ENCODE measurements at places on chromosomes 1 and 21.

DNA sequence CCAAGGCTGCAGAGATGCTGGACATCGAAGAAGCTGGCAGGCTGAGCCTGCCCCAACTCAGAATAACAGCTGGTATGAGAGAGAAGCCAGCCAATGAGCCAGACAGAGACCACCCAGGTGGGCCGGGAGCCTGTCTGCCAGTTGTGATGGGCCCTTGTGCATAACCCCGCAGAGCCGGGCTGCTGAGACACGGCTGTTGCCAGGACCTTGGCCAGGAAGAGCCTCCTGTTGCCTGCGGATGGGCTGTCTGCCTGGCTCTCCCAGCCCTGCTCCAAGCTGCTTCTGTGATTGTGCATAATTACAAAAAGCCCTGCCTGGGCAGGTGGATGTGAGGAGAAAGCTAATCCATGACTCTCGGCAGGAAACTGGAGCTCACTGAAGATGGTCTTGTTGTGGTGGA is 126.5 kb downstream of the CAPN8 start:
- DNase-seq = no peak

DNA sequence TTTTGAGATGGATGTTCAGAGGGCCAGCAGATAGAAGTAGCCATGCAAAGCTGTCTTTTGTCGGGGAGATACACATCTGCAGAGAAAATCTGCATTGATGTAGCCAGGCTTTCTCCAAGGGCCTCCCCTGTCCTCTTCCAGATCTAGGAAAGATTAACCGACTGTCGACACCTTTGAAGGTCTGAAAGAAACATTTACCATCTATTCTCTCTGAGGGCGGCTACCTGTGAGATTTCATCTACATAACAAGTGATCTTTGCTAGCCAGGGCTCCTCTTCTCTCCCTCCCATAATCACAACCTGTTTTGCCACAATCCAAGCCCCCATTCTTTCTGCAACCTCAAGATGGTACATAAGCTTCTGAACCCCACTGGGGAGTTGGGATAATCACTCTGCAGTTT is 193.6 kb downstream of the RGS7 start:
- DNase-seq = no peak

- no peak for DNase-seq
Measured at GRCh38 chr1:1577367-1578011, 2.8 kb upstream of the SSU72 start.

GRCh38 chr1:28893403-28894102 is 20.8 kb upstream of the EPB41 start:
- DNase-seq = peak; percentile 24

- no peak for DNase-seq
Measured at GRCh38 chr21:37430184-37430821, 63.7 kb downstream of the DYRK1A start.

DNA sequence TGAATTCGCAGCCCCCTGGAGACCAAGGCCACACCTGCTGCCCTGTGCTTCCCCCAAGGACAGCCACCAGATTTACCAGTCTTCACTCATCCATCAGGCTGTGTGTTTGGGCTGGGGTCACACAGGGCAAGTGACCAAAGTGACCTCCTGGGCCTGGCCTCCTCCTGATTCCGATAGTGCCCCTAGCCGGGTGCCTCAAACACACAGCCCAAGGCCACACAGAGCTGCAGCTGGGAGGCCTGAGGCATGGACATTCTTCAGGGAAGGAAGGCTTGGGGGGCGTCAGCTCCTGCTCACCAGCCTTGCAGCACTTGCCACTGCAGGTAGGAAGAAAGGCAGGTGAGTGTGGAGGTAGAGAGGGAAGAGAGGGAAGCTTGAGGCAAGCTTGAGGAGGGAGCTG is 181.3 kb downstream of the RUNX1 start:
- no peak for DNase-seq

All from activated CD4-positive, alpha-beta T cell treated with anti-CD3 and anti-CD28 coated beads, Interleukin-10, Interleukin-2, amounts not matched to agents 100 ng/mL and 50 ng/mL, durations not matched to agents 16 hours and 8 hours (primary cell).